Stimulated activated CD4-positive, alpha-beta T cell treated with anti-CD3 and anti-CD28 coated beads, Interleukin-12 subunit alpha, Interleukin-12 subunit beta, amount 100 ng/mL, for 48 hours (primary cell): ENCODE measurements at places on chromosomes 11 and 22.

GRCh38 chr22:39270792-39271191 is 26.0 kb upstream of the PDGFB start:
- no peak for DNase-seq

DNA sequence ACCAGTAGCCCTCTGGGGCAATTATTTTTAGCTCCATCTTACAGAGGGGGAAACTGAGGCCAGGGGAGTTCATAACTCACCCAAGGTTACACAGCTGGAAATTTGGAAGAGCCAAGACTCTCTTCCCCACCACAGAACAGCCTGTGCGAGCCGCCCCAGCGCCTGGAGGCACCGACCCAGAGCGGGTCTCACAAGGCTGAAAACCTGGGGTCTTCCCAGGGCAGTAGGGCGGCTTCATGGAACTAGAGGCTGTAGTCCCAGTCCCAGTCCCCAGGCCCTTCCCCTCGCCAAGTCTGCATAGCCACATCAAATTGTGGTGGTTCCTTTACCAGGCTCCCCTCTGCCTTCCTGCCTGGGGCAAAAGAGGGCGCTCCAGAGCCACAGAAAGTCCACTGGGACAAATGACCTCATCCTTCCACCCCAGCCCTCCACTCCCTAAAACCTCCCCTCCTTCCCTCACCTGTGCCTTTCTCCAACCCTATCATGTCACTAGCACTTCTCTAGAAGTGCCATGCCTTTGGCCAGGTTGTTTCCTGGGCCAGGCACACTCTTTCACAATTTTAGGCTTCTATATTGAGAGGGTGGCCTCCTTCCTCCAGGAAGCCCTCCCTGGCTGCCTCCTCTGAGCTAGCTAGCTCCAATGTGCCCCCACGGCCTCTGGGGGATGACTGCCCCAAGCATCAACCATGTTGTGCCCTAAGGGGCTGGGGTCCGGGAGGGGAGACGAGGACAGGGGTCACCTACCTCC is 15.2 kb upstream of the CDC42EP1 start:
- DNase-seq: no peak

GRCh38 chr11:45385844-45386243 is 99.7 kb upstream of the SYT13 start:
- no peak for DNase-seq

- DNase-seq: no peak
These were observed 1.5 kb downstream of the DBX1 start for GRCh38 chr11:20158597-20159257.

- DNase-seq: no peak
These were observed 28.4 kb downstream of the MMP13 start for GRCh38 chr11:102926961-102927623.

GRCh38 chr22:32710896-32711295 is 90.6 kb upstream of the TIMP3 start:
- DNase-seq: no peak

DNA sequence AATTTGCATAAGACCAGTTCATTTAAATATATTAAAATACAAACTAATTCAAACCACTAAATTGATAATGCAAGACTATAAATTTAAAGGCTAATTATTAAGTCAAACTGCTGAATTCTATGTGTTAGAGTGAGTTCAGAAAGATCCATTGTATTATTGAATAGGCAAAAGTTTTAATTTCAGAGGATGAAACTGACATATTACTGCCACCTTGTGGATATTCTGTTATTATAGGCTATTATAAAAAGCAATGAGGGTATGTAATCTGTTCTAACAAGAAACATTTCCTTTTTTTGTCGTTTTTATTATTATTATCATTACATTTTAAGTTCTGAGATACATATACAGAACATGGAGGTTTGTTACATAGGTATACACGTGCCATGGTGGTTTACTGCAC is 20.9 kb upstream of the NAALAD2 start:
- DNase-seq: no peak

GRCh38 chr11:34318111-34319037 is 39.4 kb downstream of the ABTB2 start:
- no peak for DNase-seq

GRCh38 chr11:64777449-64778222 is 706 bp downstream of the SF1 start:
- peak; percentile 60 for DNase-seq

DNA sequence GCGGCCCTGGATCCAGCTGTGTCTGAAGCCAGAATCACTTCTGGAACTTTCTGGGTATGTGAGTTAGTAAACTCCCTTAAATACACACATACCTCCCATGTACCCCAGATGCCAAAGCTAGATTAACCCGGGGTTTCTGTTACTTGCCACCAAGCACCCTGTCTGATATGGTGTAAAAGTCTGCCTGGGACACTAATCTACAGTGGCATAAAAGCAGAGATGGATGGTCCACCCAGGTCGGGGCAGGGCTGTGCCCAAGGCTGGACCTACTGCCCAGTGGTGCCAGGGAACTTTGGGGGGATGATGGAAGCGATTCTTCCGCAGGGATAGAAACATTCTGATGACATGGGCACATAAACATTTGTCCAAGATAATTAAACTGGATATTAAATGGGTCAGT is 12.7 kb downstream of the MRGPRF start:
- no peak for DNase-seq

- no peak for DNase-seq
These were observed 90.6 kb downstream of the SYN3 start for GRCh38 chr22:32967386-32968101.

GRCh38 chr22:24325105-24325757 is 54.6 kb downstream of the SPECC1L start:
- DNase-seq: no peak

- DNase-seq: no peak
These were observed 8.3 kb downstream of the OSBPL5 start for GRCh38 chr11:3156661-3157311.

DNA sequence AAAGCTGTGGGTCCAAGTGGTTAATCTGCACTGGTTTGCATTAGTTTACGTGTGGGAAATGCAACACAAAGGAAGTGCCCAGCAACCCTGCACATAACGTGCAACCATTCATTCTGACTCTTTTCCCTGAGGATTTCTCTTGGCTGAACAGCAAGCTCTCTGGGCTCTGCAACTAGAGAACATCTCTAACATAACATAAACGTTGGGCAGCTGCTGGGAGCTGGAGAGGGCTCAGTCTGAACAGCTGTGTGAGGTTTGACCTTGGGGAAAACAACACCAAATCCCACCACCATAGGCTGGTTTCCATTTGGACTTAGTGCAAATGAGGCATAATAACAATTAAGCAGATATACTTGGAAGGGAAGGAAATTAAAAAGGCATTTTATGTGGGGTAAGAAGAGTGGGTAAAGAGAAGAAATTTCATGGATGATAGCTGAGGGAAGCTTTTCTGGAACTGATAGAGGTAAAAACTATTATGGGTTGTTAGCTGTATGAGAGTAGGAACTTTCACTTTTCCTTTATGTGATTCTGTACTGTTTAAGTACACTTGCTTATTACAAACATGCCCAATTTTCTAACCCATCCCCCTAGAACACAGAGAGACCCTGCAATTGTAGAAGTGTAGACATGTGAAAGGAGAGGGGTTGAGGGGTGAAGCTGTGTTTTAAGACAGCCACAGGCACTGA is 76.2 kb downstream of the SNX19 start:
- no peak for DNase-seq

DNA sequence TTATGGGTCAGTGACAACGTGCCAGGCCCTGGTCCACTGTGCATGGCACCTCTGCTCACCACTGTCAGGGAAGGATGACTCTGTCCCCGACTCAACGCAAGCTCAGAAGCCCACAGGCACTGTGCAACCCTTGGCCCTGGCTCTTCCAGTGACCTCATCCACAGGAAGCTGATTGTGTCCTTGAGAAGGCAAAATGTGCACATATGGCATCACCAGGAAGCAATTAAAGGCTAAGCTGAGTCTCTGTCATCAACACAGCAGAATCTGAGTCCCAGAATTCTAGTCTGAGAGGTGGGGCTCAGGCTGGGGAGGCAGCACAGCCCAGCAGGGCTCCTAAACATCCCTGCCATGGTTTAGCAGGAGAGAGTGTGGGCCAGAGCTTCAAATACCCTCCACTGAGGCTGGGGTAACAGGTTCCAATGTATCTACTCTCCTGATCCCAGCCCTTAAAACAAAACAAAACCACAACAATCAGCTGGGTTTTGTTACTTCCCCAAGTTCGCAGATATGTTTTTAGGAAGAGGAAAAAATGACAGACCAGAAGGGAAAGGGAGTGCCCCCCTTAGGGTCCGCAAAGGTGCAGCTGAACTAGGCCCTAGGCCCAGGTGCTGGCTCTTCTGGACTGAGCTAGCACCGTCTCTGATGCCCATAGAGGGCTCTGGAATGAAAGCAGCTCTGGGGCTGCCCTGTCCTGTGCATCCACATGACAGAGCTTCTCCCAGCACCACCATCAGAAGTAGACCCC is 33.5 kb upstream of the GNAZ start:
- DNase-seq: no peak

DNA sequence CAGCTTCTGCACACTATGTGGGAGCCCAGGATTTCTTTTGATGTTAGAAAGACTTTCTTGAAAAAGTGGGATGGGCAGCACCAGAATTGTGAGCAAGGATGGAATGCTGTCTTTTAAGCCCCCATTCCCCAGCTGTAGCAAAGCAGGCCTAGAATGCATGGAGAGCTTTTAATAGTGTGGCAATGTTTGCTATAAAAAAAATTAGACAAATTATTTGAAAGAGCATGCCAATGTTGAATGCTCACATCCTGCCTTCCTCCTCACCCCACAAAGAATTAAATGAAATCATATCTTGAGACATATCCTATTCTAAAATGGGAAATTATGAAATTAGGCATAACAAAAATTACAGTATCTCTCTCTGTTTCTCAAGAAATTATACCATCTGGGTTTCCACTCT is 154.7 kb downstream of the C11orf91 start:
- no peak for DNase-seq

DNA sequence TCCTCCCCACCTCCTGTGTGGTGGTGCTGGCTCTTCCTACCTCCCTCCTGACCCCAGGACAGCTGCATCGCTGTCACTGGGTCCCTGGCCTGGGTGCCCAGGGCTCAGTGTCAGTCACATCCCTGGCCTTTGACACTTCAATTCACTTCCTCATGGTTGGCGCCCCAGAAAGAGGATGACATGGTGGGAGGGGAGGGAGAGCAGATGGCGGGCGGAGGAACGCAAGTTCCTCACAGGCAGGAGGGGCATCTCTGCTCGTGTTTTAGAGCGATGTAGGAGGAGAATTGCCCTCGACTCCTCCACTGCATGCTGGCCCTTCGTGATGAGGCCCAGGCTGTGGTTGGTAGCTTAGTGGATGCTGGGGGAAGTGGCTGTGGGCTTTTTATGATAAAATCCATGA is 35.1 kb upstream of the KRTAP5-7 start:
- DNase-seq: no peak
